Activated naive CD4-positive, alpha-beta T cell treated with anti-CD3 and anti-CD28 coated beads for 36 hours (primary cell): ENCODE measurements at places on chromosomes 4 and X. TPM values are rescaled to one million over a fixed set of nuclear protein-coding genes. Genes with fewer than 3 reads are reported as not detected.
A peak's percentile ranks its signal among the peaks of the same experiment; 100 is the strongest.

- DNase-seq: no peak
- H3K27ac ChIP-seq: no peak overlapping the region
- no peaks in the 10 kb centered on the region for H3K36me3 ChIP-seq
- no peaks in the 10 kb centered on the region for H3K4me1 ChIP-seq
Observed at GRCh38 chr4:689723-690122, 772 bp upstream of the SLC49A3 start.

GRCh38 chr4:89204624-89205023 lies 93.3 kb downstream of the TIGD2 start:
- no peak overlapping the region for H3K4me3 ChIP-seq
- H3K27me3 ChIP-seq: no peaks in the 10 kb centered on the region
- H3K4me1 ChIP-seq: no peaks in the 10 kb centered on the region
- H3K36me3 ChIP-seq: no peaks in the 10 kb centered on the region

DNA sequence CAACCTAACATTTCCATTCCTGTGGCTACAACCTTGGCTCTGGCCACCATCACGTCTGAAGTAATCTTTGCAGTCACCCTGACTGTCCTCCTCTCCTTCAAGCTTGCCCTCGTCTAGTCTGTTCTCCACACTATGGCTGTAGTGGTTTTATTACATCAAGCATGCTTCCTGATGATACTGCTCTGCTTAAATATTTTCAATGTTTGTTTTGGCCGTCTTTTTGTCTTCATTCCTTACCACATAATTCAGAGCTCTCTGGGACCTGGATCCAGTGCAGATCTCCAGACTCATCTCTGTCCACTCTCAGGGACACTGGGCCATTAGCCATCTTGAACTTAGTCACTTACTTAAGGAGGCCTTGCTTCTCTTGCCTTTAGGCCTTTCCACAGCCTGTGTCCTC lies 27.7 kb upstream of the FREM3 start:
- H3K4me1 ChIP-seq: no peaks in the 10 kb centered on the region
- H3K27me3 ChIP-seq: no peaks in the 10 kb centered on the region
- no peaks in the 10 kb centered on the region for H3K36me3 ChIP-seq
- no peak overlapping the region for H3K4me3 ChIP-seq
- H3K27ac ChIP-seq: no peak overlapping the region
- no peak for DNase-seq

The EVC gene
- total RNA-seq: 0.17 TPM

- no peaks in the 10 kb centered on the region for H3K27me3 ChIP-seq
- H3K4me1 ChIP-seq: no peaks in the 10 kb centered on the region
- no peaks in the 10 kb centered on the region for H3K36me3 ChIP-seq
- no peak overlapping the region for H3K4me3 ChIP-seq
- no peak for DNase-seq
- no peak overlapping the region for H3K27ac ChIP-seq
Observed at GRCh38 chr4:137541181-137541580, 8.9 kb upstream of the PCDH18 start.

DNA sequence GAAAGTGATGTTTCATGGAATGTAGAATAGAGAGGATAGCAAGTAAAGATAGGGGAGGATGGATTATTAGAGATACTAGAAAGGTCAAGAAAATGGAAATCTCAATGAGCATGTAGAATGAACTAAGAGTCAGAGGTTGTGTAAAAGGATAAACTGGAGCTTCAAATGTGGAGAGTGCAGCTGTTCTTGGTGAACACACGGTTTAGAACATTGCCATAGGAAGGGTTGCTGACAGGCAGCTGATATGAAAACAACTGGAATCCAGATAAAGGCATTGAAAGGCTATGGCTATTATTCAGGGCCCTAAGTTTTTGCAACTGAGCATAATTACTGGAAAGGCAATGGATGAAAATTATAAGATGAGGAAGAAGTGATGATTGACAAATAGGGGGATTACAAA lies 239.6 kb upstream of the VEGFC start:
- no peak for DNase-seq
- H3K4me3 ChIP-seq: no peak overlapping the region
- H3K4me1 ChIP-seq: no peaks in the 10 kb centered on the region
- H3K36me3 ChIP-seq: no peaks in the 10 kb centered on the region

- H3K4me1 ChIP-seq: peaks cover 32% of the 10 kb centered on the region
- H3K36me3 ChIP-seq: no peaks in the 10 kb centered on the region
- no peak for DNase-seq
- no peak overlapping the region for H3K27ac ChIP-seq
Observed at GRCh38 chr4:152073351-152074087, 312.7 kb upstream of the GATB start.

GRCh38 chr4:89836031-89836745 lies 773 bp downstream of the SNCA start:
- H3K27ac ChIP-seq: no peak overlapping the region
- H3K36me3 ChIP-seq: no peaks in the 10 kb centered on the region
- H3K27me3 ChIP-seq: peaks cover 48% of the 10 kb centered on the region
- no peak for DNase-seq
- H3K4me3 ChIP-seq: peak overlapping the region; percentile 60
- H3K4me1 ChIP-seq: peaks cover 17% of the 10 kb centered on the region

- peaks cover 1% of the 10 kb centered on the region for H3K27me3 ChIP-seq
- DNase-seq: no peak
- no peak overlapping the region for H3K4me3 ChIP-seq
- peaks cover 3% of the 10 kb centered on the region for H3K4me1 ChIP-seq
- H3K27ac ChIP-seq: no peak overlapping the region
Observed at GRCh38 chr4:188132232-188132631, 7.0 kb upstream of the TRIML1 start.

GRCh38 chr4:8841678-8842268 lies 29.9 kb downstream of the HMX1 start:
- no peak overlapping the region for H3K27ac ChIP-seq
- H3K4me1 ChIP-seq: no peaks in the 10 kb centered on the region
- H3K36me3 ChIP-seq: no peaks in the 10 kb centered on the region
- no peak for DNase-seq
- no peak overlapping the region for H3K4me3 ChIP-seq
- H3K27me3 ChIP-seq: peaks cover 4% of the 10 kb centered on the region

GRCh38 chrX:19183761-19184477 lies 61.7 kb upstream of the ADGRG2 start:
- H3K36me3 ChIP-seq: no peaks in the 10 kb centered on the region
- H3K27me3 ChIP-seq: no peaks in the 10 kb centered on the region
- H3K4me3 ChIP-seq: no peak overlapping the region
- H3K4me1 ChIP-seq: no peaks in the 10 kb centered on the region
- DNase-seq: no peak
- H3K27ac ChIP-seq: no peak overlapping the region

DNA sequence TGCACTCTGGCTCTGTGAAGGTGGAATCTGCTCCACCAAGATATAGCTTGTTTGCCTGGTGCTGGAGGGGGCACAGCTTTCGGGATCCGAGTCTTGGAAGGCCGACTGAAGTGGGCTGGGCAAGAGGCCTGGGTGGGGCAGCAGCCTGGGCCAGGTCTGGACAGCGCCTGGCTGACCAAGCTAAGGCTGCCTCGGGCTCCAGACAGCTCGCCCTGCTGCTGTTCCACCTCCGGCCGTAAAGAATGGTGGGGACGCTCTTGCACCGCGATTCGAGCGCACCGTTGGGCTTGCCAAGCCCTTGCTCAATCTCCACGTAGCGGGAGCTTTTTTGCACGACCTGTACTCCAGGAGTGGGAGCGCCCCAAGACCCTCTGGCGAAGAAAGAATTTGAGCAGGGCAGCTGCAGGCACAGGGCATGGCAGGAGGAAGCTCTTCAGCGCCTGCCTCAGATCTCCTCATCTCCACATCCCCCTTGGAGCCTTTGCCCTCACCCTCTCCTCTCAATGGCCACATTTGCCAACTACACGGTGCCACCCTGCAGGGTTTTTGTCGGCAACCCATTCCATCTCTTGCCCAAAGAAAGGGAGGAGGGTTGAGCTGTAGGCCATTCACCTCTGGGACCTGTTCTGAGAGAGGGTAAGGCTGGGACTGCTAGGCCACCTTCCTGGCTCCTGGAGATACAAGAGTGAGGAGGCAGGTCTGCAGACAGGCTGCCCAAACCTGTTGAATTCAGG lies 18.9 kb downstream of the CNGA2 start:
- H3K36me3 ChIP-seq: no peaks in the 10 kb centered on the region
- DNase-seq: peak; percentile 19
- no peak overlapping the region for H3K4me3 ChIP-seq
- H3K4me1 ChIP-seq: no peaks in the 10 kb centered on the region
- peaks cover 10% of the 10 kb centered on the region for H3K27me3 ChIP-seq

GRCh38 chr4:99321241-99322191 lies at the start of gene ADH1B:
TSS of gene ADH1B (minus strand) at chr4:99321401. CDS start at chr4:99321331, 70 bp downstream.
- DNase-seq: no peak
- no peaks in the 10 kb centered on the region for H3K4me1 ChIP-seq
- H3K36me3 ChIP-seq: no peaks in the 10 kb centered on the region
- H3K27ac ChIP-seq: no peak within 1 kb of the TSS

The TASL gene
- 0.79 TPM for total RNA-seq

DNA sequence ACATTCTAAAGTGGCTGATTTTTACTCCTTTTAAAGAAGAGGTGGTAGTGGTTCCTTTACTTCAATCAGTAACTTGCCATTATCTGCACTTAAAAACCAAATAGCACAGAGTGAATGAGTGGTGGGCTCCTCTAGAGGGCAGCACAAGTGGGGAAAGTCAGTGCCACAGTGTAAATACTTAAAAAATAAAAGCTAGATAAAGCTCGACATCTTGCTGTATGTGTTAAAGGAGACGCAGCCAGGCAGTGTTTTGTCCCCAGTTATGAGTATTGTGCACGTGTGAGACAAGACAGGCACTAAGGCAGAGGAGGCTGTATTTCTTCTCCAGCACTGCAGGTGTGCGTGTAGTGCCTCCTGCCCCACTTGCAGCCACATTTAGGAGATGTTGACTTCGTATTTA lies 24.6 kb downstream of the NAP1L5 start:
- H3K27ac ChIP-seq: no peak overlapping the region
- H3K36me3 ChIP-seq: peaks cover 12% of the 10 kb centered on the region
- H3K27me3 ChIP-seq: no peaks in the 10 kb centered on the region
- peaks cover 6% of the 10 kb centered on the region for H3K4me1 ChIP-seq
- H3K4me3 ChIP-seq: no peak overlapping the region
- peak; percentile 62 for DNase-seq
